ENCODE measurements at places on chromosomes 2 and 18.

- DNase-seq, result no peak
Measured at GRCh38 chr2:68857202-68857845, 13.9 kb downstream of the BMP10 start.

- DNase-seq, result no peak
Measured at GRCh38 chr2:233853353-233853752, 982 bp downstream of the HJURP start.

GRCh38 chr18:76658627-76659026, 163.6 kb upstream of the ZNF516 start:
- no peak for DNase-seq

GRCh38 chr18:36440614-36441013, 143.1 kb downstream of the FHOD3 start:
- no peak for DNase-seq

GRCh38 chr2:171836146-171836910, 57.7 kb downstream of the SLC25A12 start:
- no peak for DNase-seq

- no peak for DNase-seq
Measured at GRCh38 chr2:176443946-176444345, 174.7 kb downstream of the MTX2 start.

DNA sequence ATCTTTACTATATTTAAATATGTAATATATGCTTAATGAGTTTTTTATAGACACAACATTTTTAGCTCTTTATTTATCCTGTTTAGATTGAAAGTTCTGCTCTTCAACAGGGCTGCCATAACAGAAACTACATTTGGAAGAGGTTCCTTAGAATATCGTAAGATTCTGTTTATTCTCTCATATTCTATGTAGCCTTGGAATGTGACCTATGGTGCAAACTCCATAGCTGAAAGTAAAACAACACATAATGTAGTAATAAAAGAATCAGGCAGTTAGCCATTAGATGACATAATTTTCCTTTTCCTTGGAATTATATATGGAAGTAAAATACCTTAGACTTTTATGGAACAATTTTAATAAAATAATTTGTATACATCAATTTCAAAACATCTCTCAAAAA, 91.3 kb downstream of the ZNF804A start:
- no peak for DNase-seq

- no peak for DNase-seq
Measured at GRCh38 chr2:1791006-1791605, 46.8 kb upstream of the PXDN start.
